ENCODE measurements at places on chromosomes 3 and 15.

- no peak for DNase-seq
Observed at GRCh38 chr3:103963599-103963998, 1403.1 kb upstream of the ALCAM start.

DNA sequence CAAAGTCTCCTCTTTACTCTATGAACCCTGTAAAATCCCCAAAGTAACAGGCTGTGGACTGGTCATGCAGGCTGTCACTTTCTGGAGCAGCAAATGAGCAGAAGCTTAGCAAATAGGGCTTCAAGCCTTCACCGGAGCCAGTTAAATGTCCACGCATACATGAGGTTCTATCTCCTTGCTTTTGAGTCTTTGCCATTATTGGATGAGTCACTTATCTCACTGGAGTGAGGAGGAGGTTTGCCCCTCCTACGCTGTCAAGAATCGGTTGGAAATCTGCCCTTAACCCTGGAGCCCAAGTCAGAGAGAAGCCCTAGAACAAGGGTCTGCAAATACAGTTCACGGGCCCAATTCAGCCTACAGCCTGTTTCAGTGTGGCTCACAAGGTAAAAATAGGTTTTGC, 126.1 kb upstream of the CTNNB1 start:
- DNase-seq: no peak

GRCh38 chr3:129419476-129419875, 9.0 kb downstream of the EFCAB12 start:
- no peak for DNase-seq

DNA sequence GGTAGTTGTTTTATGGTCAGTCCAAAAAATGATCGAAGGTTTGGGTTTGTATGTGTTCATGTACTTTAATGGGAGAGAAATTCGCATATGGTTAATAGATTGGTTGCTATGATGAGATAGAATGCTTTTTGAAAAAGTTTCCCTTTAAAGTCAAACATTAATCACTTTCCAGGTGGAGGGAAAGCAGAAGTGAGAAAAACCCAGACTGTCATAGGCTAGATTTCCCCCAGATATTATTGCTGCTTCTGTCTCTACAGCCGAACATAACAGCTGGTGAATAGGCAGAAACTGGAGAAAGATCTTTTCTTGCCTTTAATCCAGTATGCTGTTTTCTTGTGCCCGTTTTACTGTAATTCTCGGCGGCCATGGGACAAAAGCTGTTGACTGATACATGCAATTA, 287.6 kb downstream of the SOX2 start:
- DNase-seq: no peak

- DNase-seq: peak; percentile 83
Observed at GRCh38 chr3:100316641-100317069, 17.9 kb upstream of the NIT2 start.

DNA sequence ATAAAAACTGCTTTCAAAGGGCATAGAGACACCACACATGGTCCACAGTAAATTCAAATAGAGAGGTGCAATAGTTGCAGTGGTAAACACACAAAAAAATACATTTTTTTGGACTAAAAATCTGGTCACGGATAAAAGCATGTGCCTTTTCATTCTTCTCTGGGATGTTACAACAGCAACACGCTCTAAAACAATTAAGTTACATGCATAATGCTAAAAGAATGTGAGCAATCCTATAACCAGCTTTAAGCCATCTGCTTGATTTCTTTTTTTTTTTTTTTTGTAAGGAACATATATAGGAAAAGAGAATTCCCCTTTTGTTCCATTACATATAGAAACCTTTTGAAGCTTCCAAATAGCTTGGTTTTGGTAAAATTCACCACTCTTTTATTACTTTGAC, 20.0 kb downstream of the WNT5A start:
- DNase-seq: peak; percentile 49

DNA sequence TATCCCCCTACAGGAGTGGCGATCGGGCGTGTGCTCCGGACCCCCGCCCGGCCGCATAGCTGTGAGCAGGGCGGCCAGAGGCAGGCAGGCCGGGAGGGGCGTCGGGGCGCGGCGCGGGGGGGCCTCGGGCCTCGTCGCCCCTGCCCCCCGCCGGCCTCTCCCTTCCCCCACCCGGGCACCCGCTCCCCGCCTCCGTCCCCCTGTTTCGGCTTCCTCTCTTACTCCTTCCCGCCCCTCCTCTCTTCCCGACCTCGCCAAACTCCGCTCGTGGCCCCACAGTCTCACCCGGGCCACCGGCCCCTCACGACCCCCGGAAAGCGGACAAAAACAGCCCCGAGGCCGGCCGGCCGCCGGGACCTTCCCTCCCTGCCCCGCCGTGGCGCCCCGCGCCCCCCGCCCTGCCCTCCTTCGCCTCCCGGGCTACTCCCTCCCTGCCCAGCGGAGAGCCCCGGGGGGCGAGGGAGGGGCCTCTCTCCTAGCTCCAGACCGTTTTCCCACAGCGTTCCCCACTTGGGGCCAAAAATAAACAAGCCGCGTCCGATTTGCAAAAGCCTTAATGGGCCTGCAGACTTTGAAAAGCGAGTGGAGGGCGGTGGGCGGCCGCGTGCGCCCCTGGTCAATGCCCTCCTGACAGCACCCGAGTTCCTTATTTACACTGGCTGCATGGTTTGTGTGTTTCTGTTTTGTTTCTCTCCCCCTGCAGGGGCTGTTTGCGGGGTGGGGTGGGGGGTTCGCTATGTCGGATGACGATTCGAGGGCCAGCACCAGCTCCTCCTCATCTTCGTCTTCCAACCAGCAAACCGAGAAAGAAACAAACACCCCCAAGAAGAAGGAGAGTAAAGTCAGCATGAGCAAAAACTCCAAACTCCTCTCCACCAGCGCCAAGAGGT, 1.0 kb downstream of the UBE2E1 start:
- peak; percentile 25 for DNase-seq

GRCh38 chr3:175105066-175105465, 245.9 kb downstream of the NAALADL2 start:
- peak; percentile 13 for DNase-seq

- DNase-seq: no peak
Observed at GRCh38 chr15:65333148-65333820, 28.8 kb downstream of the RNU5B-1 start.

DNA sequence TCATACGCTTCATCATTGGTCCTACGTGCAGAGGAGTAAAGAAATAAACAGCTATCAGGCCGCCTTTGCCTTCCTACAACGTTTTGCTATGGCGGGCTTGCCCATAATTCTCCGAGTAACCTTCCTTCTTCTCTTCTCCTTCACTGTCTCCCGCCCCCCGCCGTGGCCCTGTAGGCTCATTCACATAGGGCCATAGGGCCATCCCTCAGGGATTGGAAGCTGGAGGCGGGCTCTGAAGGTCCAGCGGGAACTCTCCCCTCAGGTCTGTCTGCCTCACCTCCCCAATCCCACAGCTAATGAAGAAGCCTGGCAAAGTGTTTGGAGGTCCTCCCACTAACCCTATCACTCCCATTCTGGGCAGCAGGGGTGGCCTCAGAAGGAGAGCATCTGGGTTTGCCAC, 43.6 kb downstream of the SEMA5B start:
- no peak for DNase-seq

- no peak for DNase-seq
Observed at GRCh38 chr3:13842226-13842625, 37.6 kb downstream of the WNT7A start.

DNA sequence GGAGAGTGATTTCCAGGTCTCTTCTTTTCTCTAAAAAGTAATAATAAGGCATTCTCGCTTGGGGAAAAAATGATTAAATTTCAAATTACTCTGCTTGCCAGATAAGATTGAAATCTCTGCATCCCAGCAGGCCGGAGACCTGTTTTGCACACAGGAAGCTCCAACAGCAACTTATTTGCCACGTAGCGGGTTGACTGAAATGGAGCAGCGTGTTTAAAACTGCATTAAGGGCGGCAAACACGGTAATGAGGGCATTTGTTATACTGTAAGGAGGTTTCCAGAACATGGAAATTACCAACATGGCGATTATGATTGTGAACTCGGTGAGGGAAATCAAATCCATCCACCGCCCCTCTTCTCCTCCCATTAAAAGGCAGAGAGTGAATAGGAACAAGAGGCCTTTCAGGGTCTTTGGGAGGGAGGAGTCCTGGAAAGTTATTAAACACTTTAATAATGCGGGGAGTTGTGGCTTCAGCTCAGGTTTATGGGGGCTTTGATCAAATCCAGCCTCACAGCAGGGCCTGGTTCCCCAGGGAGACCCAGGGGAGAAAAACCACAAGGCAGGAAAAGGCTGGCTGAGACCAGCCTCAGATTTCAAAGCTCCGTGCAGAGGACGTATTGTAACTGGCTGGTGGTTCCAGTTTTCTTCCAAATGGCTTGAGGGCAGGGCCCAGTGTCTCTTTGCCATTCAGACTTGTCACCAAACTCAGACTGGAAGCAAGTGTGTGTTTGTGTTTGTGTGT, 242.3 kb downstream of the TLE3 start:
- peak; percentile 23 for DNase-seq

GRCh38 chr3:4001976-4002375, 202.7 kb downstream of the LRRN1 start:
- no peak for DNase-seq

DNA sequence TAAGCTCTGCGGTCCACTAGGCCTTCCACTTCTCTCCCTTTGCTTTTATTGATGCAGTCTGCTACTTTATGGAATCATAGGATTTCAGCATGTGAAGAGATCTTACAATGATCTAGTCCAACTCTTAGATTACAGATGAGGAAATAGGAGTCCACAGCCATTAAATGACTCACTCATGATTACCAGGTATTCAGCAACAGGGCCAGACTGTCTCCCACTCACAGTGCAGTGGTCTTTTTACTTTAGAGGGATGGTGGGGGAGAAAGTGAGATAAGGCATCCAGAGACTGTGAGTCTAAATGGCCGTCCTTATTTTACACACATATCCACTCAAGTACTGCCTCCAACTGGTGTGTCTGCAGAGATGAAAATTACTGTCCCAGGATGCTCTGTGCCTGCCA, 88.5 kb upstream of the SKOR1 start:
- no peak for DNase-seq

- no peak for DNase-seq
Observed at GRCh38 chr3:190210608-190211007, 89.9 kb upstream of the P3H2 start.

GRCh38 chr3:18898911-18899310, 249.4 kb upstream of the KCNH8 start:
- DNase-seq: no peak

DNA sequence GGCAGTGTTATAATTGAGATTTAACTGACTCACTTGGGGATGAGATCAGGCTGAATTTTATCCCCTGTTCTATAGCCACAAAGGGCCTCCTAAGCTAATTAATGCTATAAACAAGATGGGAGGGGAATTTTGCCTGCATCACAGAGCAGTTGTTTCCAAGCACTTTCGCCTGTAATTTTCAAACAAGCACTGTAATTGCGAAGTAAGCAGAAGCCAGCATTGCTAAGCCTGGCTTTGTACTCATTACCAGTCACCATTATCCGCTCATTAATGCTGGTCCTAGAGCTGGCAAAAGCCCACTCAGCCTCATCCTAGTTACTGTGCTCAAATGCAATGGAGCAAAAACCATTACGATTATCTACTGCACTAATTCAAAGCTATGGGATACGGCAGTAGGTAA, 356.6 kb upstream of the UBE2E2 start:
- no peak for DNase-seq

DNA sequence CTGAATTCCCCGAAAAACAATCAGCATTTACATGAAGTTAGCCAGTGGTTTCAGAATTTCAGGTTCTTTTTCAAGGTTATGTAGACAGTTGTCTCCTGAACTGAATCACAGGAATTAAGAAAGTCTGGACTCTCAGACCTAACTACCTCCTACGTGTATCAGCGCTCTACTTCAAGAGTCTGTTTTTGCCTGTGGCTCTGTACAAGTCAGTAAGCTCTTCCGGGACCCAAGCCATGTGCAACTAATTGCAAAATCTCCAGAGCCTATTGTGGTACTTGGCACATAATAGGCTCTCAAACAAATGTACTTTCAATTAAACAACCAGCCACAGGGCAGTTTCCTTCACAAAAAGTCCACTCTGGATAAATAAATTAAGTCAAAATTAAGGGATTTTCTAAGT, 414.2 kb downstream of the PDCD6IP start:
- DNase-seq: peak; percentile 52

- DNase-seq: no peak
Observed at GRCh38 chr3:195306369-195306768, 35.4 kb upstream of the XXYLT1 start.

DNA sequence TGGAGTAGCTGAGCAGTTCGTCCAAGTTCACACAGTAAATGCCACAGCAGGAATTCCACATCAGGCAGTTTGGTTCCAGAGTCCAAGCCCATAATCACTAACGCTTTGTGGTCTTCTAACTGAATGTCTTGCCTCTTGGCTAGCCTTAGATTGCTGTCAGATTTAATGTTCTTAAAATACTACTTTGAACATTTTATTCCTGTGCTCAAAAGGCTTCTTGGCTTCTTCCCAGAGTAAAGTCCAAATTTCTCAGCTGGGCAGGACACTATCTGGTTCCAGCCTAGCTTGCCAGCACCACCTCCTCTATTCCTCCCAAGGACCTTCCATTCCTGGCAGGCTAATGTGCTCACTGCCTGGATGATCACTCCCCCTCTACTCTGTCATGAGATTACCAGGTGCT, 256.9 kb downstream of the SQOR start:
- peak; percentile 2 for DNase-seq

DNA sequence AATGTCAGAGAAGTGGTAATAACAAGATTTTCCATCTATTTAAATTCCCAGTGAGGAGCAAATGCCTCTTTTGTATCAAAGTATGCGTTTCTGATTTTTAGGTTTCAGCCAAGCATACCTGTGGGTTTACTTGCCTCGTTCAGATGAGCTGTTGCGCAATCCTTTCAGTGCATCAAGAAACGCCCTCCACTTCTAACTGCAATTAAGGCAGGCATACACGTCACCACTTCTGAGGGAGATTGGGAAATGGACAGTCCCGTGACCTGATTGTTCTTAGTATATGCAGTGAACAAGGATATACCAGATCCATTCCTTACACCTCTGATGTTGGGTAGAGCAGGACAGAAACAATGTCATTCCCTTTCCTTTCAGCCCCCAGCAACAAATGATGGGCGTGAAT, 219.0 kb downstream of the ITPR1 start:
- DNase-seq: peak; percentile 94

- no peak for DNase-seq
Observed at GRCh38 chr15:45794304-45794703, 159.5 kb downstream of the SQOR start.

GRCh38 chr15:51672155-51672687, 9.1 kb upstream of the SCG3 start:
- no peak for DNase-seq

DNA sequence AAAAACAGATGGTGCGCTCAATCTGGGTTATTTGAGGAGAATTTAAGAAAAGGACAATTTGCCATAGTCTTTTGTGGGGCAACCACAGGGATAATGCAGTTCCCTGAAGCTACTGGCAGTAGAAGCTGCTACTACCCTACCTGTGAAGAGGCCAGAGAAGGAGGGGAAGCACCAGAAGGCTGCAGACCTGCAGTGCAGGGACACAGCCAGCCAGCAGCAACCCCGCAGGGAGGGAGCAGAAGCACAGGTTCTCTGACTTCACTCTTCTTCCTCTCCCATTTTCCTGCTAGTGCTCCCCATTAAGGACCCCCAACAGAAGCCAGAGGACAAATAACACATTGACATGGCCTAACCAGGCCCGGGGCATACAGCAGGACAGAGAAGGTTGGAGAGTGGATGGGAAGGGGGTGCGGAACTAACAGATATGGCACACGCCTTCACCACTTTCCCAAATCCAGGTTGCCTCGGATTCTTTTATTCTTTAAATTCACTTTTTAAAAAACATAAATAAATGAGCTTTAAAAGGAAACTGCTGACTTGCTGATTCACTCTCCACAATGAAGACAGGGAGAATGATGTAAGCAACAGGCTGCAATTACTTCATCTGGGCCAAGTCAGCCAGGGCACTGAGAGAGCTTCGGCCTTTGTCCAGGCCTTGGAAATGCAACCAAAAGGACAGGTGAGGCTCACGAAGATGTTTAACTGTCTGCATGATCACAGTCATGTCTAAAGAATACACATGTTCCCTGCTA, 30.1 kb downstream of the POPDC2 start:
- peak; percentile 75 for DNase-seq
